Hematopoietic multipotent progenitor cell treated with erythropoietin and hydrocortisone succinate and interleukin-3 and kit ligand, for 8 days (in vitro differentiated cells): ENCODE measurements at places on chromosomes 3 and 15.

DNA sequence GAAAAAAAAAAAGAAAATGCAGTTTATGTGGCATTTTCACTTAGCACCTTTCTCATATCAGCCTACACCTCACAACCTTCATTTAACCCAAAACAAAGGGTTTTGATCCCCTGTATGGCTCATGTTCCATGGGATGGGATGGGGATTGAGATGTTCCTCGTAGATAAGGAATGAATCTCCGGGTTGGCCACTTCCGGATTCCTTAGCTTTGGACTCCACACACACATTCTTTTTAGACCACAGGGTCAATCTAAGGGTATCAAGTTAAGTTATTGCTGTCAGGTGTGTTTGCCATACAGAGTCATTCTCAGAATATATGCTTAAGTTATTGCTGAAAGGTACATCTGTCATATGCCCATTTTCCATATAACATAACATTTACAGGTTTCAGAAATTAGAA, 301.4 kb upstream of the TGFBR2 start:
- DNase-seq, result no peak

DNA sequence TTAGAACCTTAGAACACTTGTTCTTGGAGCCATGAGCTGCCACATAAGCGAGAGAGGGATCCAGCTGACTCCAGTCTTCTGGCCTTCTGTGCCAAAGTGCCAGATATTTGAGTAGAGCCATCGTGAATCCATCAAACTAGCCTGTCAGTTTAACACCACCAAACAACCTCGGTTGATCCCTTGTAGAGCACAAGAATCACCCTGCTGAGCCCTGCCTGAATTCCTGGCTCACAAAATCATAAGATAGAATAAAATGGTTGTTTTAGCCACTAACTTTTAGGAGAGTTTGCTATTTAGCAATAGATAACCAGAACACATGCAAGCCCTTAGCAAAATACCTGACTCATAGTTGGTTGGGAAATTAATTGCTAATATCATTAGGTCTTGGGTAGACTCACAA, 407.6 kb upstream of the PROK2 start:
- no peak for DNase-seq

DNA sequence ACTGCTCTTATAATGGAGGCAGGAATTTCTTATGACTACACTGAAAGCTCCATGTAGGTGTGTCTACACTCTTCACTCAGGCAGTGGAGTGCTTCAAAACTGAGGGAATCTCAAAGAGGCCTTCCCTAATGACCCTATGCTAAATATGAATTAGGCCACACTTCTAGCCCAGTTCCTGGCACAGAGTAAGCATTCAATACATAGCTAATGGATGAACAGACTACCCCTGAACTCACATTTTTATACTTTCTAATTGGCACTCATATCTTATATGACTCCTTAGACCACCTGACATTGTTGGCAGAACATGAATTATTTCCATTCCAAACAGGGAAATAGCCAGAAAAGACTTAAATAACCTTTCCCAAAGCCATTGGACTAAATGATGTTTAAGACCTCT, 3.4 kb downstream of the RARRES1 start:
- no peak for DNase-seq

- DNase-seq, result no peak
Observed at GRCh38 chr15:34279368-34279767, 54.6 kb downstream of the EMC4 start.

DNA sequence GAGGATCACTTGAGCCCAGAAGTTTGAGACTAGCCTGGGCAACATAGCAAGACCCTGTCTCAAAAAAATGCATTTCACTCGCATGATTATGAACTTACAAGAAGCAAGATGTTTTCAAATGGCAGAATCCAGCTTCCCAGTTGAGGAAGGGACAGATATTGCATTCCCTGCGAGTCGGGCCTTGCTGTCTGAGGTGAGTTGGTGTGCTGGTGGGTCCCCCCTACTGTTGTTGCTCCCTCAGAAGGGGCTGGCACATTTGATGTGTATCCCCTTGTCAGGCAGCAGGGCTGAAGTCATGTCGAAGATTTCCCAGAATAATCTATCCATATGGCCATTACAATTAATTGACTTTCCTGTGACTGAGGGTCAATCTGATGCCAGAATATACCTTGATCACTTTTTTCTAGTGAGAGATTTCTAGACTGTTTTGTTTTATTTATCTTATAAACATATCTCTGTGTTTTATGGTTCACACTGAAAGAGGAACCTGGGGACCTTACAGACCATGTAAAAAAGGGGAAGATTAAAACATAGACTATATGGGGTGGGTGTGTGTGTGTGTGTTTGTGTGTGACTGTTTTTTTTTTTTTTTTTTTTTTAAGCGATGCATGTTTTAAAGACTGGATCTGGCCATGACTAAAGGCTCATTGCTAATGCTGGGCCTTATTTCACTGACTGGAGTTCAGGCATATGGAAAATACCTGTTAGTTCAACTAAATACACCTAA, 112.1 kb upstream of the MRPS22 start:
- DNase-seq, result no peak
